Stimulated activated CD4-positive, alpha-beta T cell treated with anti-CD3 and anti-CD28 coated beads, Interleukin-1b, Interleukin-23, amount 100 ng/mL, for 1 hour (primary cell): ENCODE measurements at places on chromosomes 12 and 14.

GRCh38 chr12:106673141-106673540, 90.3 kb downstream of the RFX4 start:
- no peak for DNase-seq

GRCh38 chr12:123945287-123946151, 27.1 kb downstream of the CCDC92 start:
- DNase-seq: no peak

GRCh38 chr12:115632308-115632707, 645.2 kb downstream of the MED13L start:
- no peak for DNase-seq

- no peak for DNase-seq
Observed at GRCh38 chr12:27814411-27814810, 34.4 kb upstream of the MANSC4 start.

DNA sequence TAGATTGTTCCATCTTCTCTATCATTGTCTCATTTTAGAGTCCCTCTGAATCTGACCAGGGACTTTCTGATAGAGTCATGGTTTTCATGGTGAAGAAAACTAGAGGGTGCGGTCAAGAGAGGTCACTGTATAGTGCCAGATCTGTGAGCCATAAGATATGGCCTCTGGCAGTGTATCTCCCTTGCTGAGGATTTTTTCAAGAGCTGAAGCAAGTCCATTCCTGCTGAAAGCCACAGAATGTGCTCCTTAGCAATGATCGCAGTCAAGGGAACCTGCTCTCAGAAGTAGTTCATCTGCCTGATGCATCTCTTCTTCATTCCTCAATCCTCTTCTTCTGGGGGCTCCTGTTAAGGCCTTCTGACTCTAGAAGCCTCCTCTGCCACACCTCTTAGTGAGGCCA, 405.2 kb downstream of the EGLN3 start:
- DNase-seq: no peak

DNA sequence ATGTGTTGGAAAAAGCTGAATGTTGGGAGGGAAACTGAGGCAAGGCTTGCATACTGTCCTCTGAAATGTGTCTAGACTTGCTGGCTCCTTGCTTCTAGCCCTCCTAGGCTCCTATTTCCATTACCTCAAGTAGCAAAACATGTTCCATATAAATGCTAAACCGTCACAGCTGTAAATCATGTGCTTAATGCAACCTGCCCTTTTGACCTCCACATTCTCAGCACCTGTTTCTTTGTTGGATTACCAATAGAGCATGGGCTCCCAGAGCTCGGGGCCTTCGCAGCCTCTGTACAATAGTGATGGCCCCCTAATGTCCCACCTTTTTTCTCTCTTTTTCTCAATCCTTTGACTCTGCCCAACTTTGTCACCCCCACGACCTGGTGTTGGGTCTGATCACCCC, 23.3 kb downstream of the RERGL start:
- DNase-seq: no peak

GRCh38 chr12:7439579-7440505, 4.1 kb downstream of the CD163L1 start:
- DNase-seq: no peak

DNA sequence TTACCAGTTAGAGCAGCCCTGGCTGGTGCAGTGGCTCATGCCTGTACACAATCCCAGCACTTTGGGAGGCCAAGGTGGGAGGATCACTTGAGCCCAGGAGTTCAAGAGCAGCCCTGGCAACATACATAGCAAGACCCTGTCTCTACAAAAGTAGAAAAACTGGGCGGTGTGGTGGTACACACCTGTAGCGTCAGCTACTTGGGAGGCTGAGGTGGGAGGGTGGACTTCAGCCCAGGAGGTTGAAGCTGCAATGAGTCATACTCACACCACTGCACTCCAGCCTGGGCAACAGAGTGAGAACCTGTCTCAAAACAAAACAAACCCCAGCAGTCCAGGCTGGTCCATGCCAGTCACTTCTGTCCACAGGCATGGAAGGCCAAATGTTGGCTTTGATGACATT, 7.4 kb downstream of the COX14 start:
- DNase-seq: no peak

DNA sequence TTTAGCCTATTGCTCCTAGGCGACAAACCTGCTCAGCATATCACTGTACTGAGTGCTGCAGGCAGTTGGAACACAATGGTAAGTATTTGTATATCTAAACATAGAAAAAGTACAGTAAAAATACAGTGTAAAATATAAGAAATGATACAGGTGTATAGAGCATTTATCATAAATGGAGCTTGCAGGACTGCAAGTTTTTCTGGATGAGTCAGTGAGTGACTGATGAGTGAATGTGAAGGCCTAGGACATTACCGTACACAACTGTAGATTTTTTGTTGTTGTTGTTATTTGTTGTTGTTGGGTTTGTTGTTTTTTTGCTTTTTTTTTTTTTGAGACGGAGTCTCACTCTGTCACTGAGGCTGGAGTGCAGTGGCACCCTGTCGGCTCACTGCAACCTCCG, 33.4 kb downstream of the PNMA1 start:
- no peak for DNase-seq

DNA sequence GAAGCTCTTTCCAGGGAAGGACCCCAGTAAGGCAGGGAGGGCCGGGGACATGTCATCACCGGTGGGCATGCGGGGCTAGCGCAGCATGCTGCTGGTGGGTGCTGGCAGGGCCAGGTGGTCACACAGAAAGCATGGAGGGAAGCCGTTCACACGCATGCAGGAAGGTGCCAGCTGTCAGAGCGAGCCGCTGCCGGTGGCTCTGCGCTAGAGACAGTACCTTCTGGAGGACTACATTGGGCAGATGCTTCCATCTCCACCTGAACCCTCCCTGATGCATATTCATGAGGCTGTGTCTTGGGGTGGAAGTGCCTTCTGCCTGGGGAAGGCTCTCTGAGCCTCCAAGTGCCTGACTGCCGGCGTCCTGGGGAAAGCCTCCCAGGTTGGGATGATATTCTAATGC, 203.8 kb downstream of the CALM1 start:
- DNase-seq: no peak

GRCh38 chr14:24924544-24924943, 125.4 kb downstream of the STXBP6 start:
- no peak for DNase-seq

- DNase-seq: peak; percentile 12
Observed at GRCh38 chr12:116222358-116222757, 55.1 kb downstream of the MED13L start.

GRCh38 chr14:44418856-44419255, 88.2 kb downstream of the FSCB start:
- DNase-seq: no peak

DNA sequence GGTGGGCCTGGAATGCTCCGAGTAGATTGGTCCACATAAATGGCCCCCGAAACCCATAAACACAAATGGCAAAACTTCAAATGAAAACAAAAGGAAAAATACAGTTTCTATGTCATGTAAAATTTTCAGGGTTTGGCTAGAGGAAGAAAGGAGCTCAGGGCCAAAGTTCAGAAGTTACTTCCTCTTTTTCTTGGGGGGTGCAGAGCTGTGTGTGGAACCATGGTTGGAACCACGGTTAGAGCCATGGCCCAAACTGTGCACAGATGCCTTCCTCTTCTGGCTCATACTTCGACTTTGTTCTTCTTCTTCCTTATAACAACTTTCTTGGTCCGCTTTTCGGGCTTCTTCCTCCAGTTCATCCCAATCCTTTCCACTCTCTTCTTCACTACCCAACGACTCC, 51.7 kb downstream of the MGST1 start:
- DNase-seq: no peak

DNA sequence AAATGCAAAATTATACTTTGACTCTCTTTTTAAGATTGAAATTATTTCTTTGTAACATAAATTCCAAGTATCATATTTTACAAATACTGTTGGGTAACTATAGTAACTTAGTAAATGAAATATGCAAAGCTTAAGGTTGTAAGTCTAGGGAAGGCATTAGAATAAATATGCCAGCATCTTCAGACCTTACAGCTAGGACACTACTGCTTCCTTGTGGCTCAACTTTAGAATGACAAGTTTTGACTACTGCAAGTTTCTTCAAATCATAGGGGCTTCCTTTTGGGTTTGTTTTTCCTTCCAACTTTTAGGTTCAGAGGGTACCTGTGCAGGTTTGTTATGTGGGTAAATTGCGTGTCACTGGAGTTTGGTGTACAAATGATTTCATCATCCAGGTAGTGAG, 17.7 kb upstream of the ANP32D start:
- DNase-seq: no peak

DNA sequence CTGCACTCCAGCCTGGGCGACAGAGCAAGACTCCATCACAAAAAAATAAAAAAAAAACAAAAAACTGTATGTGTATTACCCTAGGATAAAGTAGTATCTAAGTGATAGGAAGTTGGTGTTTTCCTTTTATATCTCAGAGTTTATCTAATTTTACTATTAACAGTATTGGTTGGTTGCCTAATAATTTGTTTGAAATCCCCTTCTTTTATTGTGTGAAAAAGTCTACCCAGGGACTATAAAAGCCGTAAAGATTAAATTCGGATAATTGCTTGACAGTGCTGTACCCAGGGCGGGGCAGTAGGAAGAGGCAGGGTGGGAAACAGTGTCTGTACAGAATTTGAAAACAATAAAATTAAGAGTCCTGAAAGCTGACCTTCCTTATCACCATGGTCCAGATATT, 78.4 kb downstream of the RASSF8 start:
- no peak for DNase-seq

DNA sequence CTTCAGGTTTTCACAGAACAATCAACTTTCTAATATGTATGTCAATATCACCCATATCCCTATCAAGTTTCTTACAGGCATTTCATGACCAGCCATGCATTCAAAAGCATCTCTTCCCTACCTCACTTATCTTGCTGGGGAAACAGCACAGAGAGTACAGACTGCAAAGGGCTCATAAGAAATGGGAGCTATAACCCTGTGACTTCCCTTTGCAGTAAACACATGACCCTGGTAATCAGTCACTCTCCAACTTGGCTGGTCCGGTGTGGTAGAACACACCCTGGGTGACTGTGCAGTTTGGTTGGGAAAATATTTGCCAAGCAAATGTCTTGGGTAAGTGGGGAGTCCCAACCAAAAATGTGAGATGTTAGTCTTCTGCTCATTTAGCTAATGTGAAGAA, 49.4 kb upstream of the TMCC3 start:
- DNase-seq: no peak

DNA sequence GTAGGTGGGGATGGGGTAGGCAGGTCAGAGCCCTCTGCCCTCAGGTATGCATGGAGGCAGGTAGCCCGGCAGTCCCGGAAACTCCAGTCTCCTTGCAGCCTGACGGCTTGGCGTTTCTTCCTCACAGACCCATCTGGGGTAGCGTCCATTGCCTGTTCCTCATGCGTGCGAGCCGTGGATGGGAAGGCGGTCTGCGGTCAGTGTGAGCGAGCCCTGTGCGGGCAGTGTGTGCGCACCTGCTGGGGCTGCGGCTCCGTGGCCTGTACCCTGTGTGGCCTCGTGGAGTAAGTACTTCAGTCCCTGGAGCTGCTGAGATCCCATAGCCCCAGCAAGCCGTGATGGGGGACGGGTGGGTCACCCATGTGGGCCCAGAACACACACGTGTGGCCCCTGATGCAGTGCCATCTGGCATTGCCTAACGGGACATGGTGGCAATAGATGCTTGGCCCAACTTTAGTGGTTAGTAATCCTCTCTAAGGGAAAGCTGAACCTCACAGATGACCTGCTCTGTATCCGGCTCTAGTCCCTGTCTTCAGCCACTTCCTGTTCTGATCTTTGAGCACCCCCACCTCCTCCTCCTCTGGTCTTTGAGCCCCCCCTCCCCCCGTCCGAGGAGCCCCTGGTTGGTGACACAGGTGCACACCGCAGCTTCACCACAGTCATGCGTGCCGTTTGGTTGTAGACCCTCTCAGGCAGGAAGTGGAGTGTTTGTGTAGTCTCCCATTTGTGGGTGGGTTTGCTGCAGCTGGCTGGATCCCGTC, 3.7 kb downstream of the SIVA1 start:
- no peak for DNase-seq

- no peak for DNase-seq
Observed at GRCh38 chr14:32534145-32534544, 205.0 kb downstream of the AKAP6 start.

DNA sequence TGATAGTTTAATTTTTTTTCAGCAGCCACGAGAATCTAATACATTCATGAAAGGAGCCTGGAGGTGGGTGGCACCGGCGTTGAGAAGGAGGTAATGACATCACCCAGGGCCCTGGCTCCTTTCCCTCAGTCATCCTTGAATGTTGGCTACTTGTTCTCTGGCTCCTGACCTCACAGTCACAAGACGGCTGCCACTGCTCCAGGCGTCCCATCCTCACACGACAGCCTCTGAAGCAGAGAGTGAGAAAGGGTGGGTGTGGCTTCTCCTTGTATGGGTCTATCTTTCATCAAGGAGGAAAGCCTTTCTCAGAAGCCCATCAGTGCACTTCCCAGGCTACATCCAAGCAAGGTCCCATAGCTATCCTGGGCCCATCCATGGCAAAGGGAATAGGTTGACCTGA, 207.6 kb upstream of the C14orf180 start:
- DNase-seq: no peak

DNA sequence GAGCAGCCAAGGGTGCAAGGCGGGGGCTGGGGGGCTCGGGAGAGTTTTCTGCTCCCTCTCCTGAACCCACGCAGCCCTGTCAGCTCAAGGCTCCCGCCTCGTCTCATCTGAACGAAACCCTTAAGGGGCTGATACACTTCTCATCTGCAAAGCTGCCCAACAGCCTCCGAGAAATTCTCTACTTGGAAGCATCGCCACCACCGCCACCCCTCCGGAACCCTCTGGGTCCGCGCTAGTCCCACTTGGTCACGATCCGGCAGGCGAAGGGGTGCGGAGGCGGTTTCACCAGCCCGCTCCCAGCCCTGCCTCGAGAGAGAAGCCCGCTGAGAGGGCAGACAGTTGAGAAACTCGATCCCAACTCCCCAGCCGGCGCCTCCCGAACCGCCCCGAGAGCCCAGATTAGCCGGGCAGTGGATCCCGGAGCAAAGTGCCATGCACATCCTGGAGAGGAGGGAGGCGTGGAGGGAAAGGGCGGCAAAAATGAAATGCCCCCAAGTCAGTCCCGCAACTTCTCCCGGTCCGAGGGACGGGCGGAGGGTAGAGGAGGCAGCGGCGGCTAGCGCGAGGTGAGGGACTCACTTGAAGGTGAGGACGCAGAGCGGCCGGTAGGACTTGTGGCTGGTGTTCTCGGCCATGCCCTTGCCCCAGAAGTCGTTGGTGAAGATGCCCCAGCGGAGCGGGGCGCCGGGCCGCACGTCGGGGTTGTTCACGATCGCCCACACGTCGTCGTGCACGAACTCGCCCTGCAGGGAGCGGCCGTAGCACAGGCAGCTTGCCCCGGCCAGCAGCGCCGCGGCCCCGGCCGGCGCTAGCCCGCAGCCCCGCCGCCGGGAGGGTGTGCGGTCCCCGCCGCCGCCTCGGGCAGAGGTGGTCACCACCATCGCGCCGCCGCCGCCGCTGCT, 620 bp downstream of the TMTC1 start:
- DNase-seq: no peak

DNA sequence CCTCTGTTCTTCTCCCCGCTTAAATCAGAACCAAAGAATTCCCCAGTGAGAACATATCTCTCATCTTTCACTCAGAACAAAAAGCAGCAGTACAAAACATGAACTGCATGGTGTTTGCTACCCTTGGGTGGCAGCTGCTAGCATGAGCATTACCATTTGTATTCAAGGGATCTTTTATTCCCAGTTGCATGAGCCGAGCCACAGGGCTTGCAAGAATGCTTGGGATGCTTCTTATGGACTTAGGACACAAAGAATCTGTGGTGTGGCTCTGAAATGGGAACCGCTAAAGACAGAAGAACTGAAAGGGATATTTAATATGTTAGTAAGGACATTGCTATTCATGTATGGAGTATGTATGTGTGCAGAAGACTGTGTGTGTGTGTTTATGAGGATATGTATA, 190.6 kb downstream of the TMX1 start:
- DNase-seq: no peak
